ENCODE measurements at places on chromosomes 2 and 18. TPM values are rescaled to one million over a fixed set of nuclear protein-coding genes. Genes with fewer than 3 reads are reported as not detected.

Gene DTNA
- total RNA-seq: 27.8 TPM

GRCh38 chr2:219569041-219569440 lies 2.3 kb downstream of the OBSL1 start:
- H3K27ac ChIP-seq: no peak overlapping the region
- peak overlapping the region; percentile 83 for H3K4me3 ChIP-seq

DNA sequence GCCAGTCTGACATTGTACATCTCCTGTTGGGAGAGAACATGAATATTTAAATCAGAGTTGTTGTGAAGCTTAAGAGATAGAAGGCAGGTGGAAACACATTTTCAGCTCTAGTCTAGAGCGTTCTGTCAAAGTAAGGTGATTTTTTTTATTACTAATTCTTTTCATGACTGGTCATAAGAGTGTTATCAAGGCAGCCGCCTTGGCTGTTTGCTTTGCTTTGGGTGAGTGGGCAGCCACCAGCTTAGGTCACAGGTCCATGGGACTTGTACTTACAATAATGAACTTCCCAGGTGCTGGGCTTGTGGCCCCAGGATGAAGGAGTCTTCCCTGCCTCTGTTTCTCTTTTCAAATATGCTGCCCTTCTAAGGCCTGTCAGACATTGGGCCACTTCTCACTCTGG lies 256.3 kb downstream of the SRBD1 start:
- H3K4me1 ChIP-seq: no peaks in the 10 kb centered on the region
- no peak for DNase-seq
- H3K4me3 ChIP-seq: no peak overlapping the region
- H3K27ac ChIP-seq: no peak overlapping the region
- H3K27me3 ChIP-seq: no peaks in the 10 kb centered on the region
- no peaks in the 10 kb centered on the region for H3K36me3 ChIP-seq

GRCh38 chr18:48660346-48661228 lies 121.8 kb downstream of the CTIF start:
- no peaks in the 10 kb centered on the region for H3K27me3 ChIP-seq
- no peak overlapping the region for H3K27ac ChIP-seq
- no peak overlapping the region for H3K4me3 ChIP-seq
- H3K36me3 ChIP-seq: peaks cover 5% of the 10 kb centered on the region
- H3K4me1 ChIP-seq: no peaks in the 10 kb centered on the region

- H3K36me3 ChIP-seq: no peaks in the 10 kb centered on the region
- H3K27me3 ChIP-seq: peaks cover 4% of the 10 kb centered on the region
- peak overlapping the region; percentile 62 for H3K4me3 ChIP-seq
Measured at GRCh38 chr18:37554399-37554787, 11.2 kb downstream of the CELF4 start.

DNA sequence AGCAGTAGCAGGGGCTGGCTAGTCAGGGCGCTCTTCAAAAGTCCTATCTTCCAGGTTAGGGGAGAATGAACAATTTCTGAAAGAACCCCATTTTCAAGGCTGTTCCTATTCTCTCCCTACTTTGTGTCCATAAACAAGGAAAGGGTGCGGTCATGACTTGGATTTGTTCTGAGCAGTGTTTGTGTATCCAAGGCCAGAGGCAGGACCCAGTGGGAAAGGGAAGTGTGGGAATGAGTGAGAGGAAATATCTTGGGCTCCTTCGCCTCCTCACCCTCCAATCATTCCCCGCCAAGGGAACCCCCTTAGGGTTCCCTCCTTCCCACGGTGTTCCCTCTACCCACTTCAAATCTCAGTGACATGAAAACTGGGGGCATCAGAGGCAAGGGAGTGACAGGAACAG lies 25.5 kb upstream of the SPTBN1 start:
- no peak overlapping the region for H3K4me3 ChIP-seq
- no peak overlapping the region for H3K27ac ChIP-seq
- H3K27me3 ChIP-seq: no peaks in the 10 kb centered on the region
- no peak for DNase-seq
